ENCODE measurements at places on chromosomes 7 and 10. TPM values are rescaled to one million over a fixed set of nuclear protein-coding genes. Genes with fewer than 3 reads are reported as not detected.

Gene SPDYE6
- total RNA-seq, result not detected

Gene MRLN
- not detected for total RNA-seq

Gene ATP6V0A4
- total RNA-seq, result 0.12 TPM

Gene KAZALD1
- 0.96 TPM for total RNA-seq

Gene DEPP1
- total RNA-seq, result 0.35 TPM

Gene DLX5
- not detected for total RNA-seq

Gene CDHR1
- 0.30 TPM for total RNA-seq

Gene PDE1C
- total RNA-seq, result not detected

Gene AKR1C1
- total RNA-seq, result 0.91 TPM

Gene TMEM196
- total RNA-seq, result not detected

Gene AGAP9
- total RNA-seq, result 5.5 TPM
